ENCODE measurements at places on chromosomes 6 and 20.

DNA sequence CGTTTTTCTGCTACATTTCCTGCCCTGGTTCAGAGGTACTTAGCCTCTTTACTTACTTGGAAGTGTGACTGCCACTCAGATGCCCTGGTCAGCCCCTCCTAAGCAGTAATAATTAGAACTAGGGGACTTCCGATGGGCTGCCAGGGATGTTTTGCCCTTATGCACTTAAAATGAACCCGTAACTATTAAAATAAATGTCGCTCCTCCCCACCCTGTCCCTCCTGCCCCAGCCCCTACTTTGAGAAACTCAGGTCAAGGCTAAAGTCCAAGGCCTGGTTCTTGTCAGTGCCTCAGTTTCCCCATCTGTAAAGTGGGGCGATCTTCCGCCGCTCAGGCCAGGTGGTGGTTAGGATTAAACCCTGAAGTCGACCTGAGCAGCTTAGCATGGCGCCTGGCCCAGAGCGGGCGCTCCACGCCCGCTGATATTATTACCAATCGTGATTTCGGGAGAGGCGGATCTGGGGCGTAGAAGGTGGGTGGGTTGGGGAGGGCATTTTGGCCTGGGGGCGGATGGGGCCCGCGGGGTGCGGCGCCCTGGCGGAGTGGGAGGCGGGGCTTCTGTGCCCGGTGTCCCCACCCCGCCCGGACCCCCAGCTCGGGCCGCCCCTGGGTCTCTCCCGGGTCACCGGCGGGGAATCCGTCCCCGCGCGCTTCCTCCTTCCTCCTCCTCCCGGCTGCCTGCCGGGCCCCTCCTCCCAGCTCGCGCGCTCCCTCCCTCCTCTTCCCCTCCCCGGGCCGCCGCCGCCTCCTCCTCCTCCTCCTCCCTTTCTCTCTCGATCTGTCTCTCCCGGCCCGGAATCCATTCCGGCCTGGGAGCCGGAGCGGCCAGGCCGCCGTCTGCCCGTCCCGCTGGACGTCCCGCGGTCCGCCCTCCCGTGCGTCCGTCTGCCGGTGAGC lies at the start of gene SRC:
TSS of gene SRC (plus strand) at position 802 of the 897 bp plus-strand sequence. CDS start 38,014 bp downstream, outside the sequence.
- no peak within 1 kb of the TSS for H3K27ac ChIP-seq
- no peaks in the 10 kb centered on the region for H3K27me3 ChIP-seq
- H3K4me3 ChIP-seq, result peak within 1 kb of the TSS; percentile 52
- H3K36me3 ChIP-seq, result peaks cover under 1% of the 10 kb centered on the region
- DNase-seq, result peak; percentile 84
- no peaks in the 10 kb centered on the region for H3K4me1 ChIP-seq

DNA sequence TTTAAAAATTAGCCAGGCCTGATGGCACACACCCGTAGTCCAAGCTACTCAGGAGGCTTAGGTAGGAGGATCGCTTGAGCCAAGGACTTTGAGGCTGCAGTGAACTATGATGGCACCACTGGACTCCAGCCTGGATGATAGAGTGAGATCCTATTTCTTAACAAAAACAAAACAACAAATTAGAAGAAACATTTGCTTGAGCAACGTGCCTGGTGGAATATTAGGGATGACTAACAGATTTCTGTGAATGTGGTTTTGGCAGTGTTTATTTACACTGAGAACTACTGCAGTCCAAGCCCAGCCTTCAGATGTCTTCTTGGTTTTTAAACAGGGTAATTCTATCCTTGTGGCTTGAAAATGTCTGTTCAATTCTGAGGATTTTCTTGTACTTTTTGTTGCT lies 9.2 kb downstream of the PPP1R3G start:
- H3K4me3 ChIP-seq, result no peak overlapping the region
- H3K27ac ChIP-seq, result no peak overlapping the region
- H3K36me3 ChIP-seq, result no peaks in the 10 kb centered on the region
- H3K4me1 ChIP-seq, result no peaks in the 10 kb centered on the region

GRCh38 chr6:142331601-142332000 lies 29.8 kb downstream of the ADGRG6 start:
- no peak overlapping the region for H3K27ac ChIP-seq
- no peaks in the 10 kb centered on the region for H3K4me1 ChIP-seq
- no peak overlapping the region for H3K4me3 ChIP-seq
- H3K36me3 ChIP-seq, result no peaks in the 10 kb centered on the region
- H3K27me3 ChIP-seq, result no peaks in the 10 kb centered on the region

- no peak within 1 kb of the TSS for H3K27ac ChIP-seq
- H3K27me3 ChIP-seq, result no peaks in the 10 kb centered on the region
- H3K36me3 ChIP-seq, result no peaks in the 10 kb centered on the region
- no peak within 1 kb of the TSS for H3K4me3 ChIP-seq
- no peaks in the 10 kb centered on the region for H3K4me1 ChIP-seq
- DNase-seq, result no peak
Observed at GRCh38 chr20:45206725-45207124, at the start of gene SEMG1. TSS of gene SEMG1 (plus strand) at chr20:45207033. CDS start at chr20:45207054, 21 bp downstream.

DNA sequence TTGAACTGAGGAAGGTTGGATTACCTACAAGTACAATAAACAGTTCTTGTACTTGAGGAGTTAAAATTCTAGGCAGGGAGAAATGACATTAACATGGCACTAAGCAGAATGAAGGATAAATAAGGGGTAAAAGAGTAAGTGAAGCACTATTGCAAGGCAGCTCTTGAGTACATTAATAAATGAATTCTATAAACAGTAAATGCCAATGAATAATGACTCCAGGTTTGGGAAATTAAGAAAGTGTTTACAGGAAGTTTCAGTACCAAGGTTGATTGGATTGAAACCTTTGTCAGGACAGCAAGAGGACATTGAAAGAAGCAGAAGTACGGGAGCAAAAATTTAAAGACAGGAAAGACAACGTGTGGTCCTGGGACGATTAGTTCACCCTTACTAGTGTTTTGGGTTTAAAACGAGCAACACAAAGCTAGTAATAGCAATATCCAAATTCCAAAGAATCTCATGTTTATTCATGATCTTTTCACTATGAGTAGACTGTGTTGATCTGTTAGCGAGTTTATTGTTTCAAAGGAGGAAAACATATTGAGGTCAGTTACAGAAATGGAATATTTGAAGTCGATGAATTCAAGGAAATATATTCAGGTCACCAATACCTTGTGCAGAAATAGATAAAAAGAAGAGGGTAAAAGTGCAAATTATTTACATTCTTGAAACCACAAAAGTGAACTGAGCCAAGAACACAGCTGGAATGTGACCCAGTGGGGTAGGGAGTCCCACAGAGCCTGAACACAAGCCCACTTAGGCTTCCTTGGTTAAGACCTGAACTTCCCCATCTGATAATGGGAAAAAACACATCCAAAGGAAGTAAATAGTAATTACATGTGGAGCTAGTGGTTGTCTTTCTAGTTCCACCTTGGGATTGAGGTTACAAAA lies 80.8 kb downstream of the MKKS start:
- H3K4me3 ChIP-seq, result no peak overlapping the region
- H3K36me3 ChIP-seq, result no peaks in the 10 kb centered on the region
- H3K27me3 ChIP-seq, result no peaks in the 10 kb centered on the region

- H3K36me3 ChIP-seq, result no peaks in the 10 kb centered on the region
- no peak overlapping the region for H3K4me3 ChIP-seq
- no peak overlapping the region for H3K27ac ChIP-seq
- no peaks in the 10 kb centered on the region for H3K27me3 ChIP-seq
- H3K4me1 ChIP-seq, result peaks cover 3% of the 10 kb centered on the region
Observed at GRCh38 chr6:15297895-15298590, 52.2 kb downstream of the JARID2 start.

GRCh38 chr6:130620338-130620781 lies 206.8 kb upstream of the SMLR1 start:
- H3K4me3 ChIP-seq, result no peak overlapping the region
- H3K36me3 ChIP-seq, result no peaks in the 10 kb centered on the region
- H3K27ac ChIP-seq, result no peak overlapping the region

GRCh38 chr20:33822423-33822822 lies 11.3 kb downstream of the CHMP4B start:
- no peak overlapping the region for H3K4me3 ChIP-seq
- H3K27me3 ChIP-seq, result no peaks in the 10 kb centered on the region
- H3K36me3 ChIP-seq, result peaks cover 4% of the 10 kb centered on the region
- DNase-seq, result no peak
- H3K4me1 ChIP-seq, result peaks cover 26% of the 10 kb centered on the region

GRCh38 chr6:29791786-29792122 lies 35.9 kb upstream of the HLA-G start:
- peak overlapping the region; percentile 46 for H3K4me3 ChIP-seq
- H3K36me3 ChIP-seq, result no peaks in the 10 kb centered on the region
- no peak for DNase-seq
- H3K27me3 ChIP-seq, result peaks cover 70% of the 10 kb centered on the region
- H3K4me1 ChIP-seq, result no peaks in the 10 kb centered on the region

DNA sequence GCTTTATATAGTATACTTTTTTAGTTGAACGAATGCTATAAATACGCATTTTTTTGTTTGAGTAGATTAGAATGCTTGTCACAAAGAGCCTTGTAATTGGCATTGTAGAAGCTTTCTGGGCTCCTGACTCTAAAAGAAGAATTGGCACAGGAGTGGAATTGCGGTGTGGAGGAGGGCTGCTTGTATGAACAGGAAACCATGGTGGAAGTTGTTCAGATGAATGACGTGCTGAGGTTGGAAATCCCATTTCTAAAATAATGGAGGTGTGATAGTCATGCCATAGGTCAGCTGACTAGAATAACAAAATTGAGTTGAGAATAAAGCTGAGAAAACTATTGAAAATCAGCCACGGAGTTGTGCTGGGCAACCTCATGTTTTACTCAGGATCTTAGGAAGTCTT lies 174.9 kb downstream of the QKI start:
- H3K27me3 ChIP-seq, result no peaks in the 10 kb centered on the region
- no peaks in the 10 kb centered on the region for H3K36me3 ChIP-seq
- no peaks in the 10 kb centered on the region for H3K4me1 ChIP-seq
- H3K4me3 ChIP-seq, result no peak overlapping the region

DNA sequence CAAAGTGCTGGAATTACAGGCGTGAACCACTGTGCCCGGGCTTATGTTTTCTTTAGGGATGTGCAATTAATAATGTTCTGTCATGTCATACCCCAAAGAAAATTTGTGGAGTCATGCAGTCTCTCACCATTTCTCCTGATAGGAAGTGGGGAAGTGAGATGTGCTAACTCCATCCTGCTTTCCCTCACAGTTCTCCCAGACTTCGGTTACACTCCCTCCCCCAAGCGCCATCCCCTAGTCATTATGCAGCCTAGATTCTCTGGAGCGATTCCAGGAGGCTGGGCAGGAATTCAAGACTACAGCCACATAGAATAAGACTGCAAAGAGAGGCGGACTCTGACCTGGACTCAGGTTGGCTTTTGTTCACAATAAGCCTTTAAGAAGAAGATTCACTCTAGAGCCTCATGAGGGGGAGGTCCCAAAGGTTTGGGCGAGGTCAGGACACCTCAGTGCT lies 271.4 kb downstream of the ALDH8A1 start:
- peak; percentile 85 for DNase-seq
- no peak overlapping the region for H3K4me3 ChIP-seq
- no peaks in the 10 kb centered on the region for H3K27me3 ChIP-seq
- no peak overlapping the region for H3K27ac ChIP-seq
- H3K36me3 ChIP-seq, result no peaks in the 10 kb centered on the region

GRCh38 chr20:53888951-53889350 lies 181.4 kb downstream of the BCAS1 start:
- no peak for DNase-seq
- H3K36me3 ChIP-seq, result no peaks in the 10 kb centered on the region
- H3K27ac ChIP-seq, result no peak overlapping the region
- H3K27me3 ChIP-seq, result no peaks in the 10 kb centered on the region

- no peak overlapping the region for H3K27ac ChIP-seq
- H3K27me3 ChIP-seq, result no peaks in the 10 kb centered on the region
- H3K4me3 ChIP-seq, result no peak overlapping the region
- no peaks in the 10 kb centered on the region for H3K4me1 ChIP-seq
- no peaks in the 10 kb centered on the region for H3K36me3 ChIP-seq
Observed at GRCh38 chr6:137266309-137266586, 47.1 kb upstream of the IFNGR1 start.

- DNase-seq, result no peak
- no peak overlapping the region for H3K27ac ChIP-seq
- no peaks in the 10 kb centered on the region for H3K27me3 ChIP-seq
- no peaks in the 10 kb centered on the region for H3K36me3 ChIP-seq
Observed at GRCh38 chr6:35312807-35313206, 15.2 kb downstream of the DEF6 start.

DNA sequence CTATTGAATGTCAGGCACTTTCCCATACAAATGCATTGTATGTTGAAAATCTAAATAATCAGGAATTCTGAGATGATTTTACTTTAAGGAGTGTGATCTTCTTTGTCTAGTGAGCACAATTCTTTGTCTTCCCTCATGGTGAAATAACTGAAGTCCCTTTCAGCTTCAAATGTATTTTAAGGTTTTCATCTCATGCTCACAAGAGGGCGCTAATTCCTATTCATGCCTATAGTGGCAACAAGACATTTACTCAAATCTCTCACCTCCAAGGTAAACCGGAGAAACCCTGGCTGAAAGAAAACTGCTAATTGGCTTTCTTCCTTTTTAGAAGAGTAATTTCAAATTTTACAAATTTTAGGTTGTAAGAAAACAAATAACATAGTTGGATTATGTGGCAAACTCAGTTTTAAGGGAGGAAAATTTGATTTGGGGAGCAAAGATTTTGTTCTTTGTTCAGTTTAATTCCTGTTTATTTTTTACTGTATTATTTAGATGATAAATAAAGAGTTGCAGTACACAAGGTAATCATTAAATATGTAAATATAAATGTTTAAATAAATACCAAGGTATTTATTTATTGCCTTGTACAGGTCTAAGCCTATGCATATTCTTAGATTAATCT lies 69.1 kb downstream of the SLC35F1 start:
- H3K4me1 ChIP-seq, result peaks cover 9% of the 10 kb centered on the region
- H3K27ac ChIP-seq, result no peak overlapping the region
- H3K27me3 ChIP-seq, result peaks cover 3% of the 10 kb centered on the region
- no peak overlapping the region for H3K4me3 ChIP-seq
- DNase-seq, result no peak

DNA sequence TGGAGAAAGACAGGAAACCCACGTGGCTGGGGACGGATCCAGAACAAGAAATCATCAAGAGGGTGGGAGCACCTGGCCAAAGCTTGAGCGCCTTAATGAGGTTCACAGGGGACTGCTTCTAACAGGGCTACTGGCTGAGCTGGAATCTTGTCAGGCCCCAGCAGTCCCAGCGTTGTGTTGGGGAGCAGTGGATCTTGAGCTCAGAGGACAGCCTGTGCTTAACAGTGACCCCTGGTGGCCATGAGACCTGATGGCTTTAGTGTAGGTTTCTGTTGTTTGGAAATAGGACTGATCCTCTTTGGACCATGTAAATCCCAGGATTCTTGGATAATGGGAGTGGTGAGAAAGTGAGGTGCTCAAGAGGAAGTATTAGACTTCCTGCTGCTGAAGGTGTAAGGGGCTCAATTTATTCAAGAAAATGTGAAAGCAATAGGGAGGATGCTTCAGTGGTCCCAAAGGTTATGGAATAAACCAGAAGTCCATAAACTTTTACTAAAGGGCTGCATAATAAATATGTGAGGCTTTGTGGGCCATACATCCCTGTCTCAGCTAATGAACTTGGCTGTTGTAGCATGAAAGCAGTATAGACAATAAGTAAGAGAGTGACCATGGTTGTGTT lies 216.2 kb downstream of the NFATC2 start:
- no peak overlapping the region for H3K4me3 ChIP-seq
- no peaks in the 10 kb centered on the region for H3K36me3 ChIP-seq
- H3K4me1 ChIP-seq, result no peaks in the 10 kb centered on the region
- H3K27ac ChIP-seq, result no peak overlapping the region

Data from lung (tissue), 17 donors.